ENCODE measurements at places on chromosomes 16 and 17.
A peak's percentile ranks its signal among the peaks of the same experiment; 100 is the strongest.

DNA sequence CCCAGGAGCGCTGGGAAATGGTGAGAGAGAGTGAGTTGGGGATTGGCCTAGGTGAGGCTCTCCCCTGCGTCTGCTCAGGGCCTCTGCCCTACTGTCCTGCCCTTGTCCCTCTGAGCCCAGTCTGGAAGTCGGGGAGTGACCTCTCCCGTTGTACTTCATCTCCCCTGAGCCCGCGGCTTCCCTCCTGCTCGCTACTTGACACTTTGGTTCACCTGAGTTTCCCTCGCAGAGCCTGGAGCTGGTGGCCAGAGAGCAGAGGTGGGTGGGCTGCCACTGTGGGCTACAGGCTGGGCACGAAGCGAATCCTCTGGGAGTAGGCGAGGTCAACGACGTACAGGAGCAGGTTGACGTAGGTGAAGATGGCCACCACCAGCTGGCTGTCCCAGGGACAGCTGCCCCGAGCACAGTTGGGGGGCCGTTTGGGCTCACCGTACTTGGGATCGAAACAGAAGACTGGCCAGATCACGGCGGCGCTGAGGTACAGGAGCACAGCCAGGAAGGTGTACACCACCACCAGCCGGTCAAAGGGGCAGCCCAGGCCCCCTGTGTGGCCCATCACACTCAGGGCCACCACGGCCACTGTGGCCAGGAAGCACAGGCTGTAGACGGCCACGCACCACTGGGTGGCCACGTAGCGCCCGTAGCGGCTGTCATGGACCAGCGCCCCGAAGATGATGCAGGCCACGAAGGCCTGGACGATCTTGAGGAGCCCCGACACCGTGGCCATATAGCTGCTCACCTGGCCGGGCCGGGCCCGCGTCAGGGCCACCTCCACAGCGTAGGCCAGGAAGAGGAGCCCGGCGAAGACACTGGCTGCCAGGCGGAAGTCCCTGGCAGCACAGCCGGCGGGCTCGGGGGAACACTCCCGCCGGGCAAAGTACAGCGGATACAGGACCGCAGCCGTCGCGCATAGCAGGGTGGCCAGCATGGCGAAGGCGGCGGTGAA is 3.7 kb upstream of the PYCR1 start:
- no peak for DNase-seq

DNA sequence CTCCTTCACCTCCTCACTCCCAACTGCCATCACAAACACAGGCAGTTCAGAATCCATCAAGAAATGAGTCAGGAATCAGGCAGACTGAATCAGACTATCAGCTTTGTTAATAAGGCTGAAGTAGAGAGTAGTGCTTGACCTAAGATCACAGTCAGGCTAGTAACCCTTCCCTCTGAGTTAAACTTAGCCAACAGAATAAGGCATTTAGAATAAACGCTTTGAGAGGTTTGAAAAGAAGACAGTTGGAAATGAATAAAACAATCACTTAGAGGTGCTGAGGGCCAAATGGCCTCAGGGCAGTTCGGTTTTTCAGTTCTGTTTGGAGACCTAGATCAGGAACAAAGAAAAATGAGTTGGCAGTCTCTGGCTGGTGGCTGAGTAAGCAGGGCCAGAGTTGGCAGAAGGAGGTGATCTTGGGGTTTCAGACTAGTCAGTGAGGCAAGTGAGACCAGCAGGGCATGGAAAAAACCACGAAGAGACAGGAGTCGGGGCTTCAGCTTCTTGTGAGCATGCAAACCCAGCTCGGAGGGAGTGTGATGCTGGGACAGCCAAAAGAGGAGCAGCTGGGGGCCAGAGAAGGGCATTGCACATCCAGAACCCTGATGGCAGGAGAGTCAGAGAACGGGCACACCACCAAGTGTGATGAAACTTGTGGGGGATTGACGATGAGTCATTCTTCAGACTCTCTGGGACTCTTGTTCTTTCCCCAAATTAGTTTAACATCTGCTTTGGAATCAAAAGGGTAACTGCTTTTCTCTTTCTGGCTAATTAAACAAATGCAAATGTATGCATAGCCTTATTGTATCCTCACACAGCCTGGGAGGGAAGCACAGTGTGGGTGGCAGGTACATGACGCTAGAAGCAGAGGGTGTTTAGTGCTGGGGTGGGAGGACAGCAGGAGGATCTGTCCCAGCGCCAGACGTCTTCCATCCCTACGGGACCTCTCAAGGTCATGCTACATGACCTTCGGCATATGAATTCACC is 54.8 kb downstream of the SPECC1 start:
- DNase-seq: peak; percentile 78

DNA sequence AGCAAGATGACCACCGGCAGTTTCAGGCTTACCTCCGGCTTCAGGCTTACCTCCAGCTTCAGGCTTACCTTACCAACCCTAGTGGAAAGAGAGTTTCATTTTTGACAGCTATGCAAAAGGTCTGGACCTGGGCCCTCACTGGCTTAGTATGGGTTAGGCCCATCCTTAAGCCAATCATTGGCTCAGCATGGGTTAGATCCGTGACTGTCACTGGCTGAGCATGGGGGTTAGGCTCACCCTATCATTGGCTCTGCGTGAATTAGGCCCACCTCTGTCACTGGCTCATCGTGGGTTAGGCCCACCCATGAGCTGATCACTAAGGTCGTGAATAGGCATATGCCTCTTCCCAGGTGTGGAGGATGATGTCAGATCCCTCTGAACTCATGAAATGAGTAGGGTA is 8.1 kb downstream of the NDE1 start:
- DNase-seq: peak; percentile 44

GRCh38 chr16:1812732-1813163 is 13.9 kb downstream of the HAGH start:
- DNase-seq: peak; percentile 35

- no peak for DNase-seq
Observed at GRCh38 chr16:72983728-72984350, 64.1 kb downstream of the ZFHX3 start.

DNA sequence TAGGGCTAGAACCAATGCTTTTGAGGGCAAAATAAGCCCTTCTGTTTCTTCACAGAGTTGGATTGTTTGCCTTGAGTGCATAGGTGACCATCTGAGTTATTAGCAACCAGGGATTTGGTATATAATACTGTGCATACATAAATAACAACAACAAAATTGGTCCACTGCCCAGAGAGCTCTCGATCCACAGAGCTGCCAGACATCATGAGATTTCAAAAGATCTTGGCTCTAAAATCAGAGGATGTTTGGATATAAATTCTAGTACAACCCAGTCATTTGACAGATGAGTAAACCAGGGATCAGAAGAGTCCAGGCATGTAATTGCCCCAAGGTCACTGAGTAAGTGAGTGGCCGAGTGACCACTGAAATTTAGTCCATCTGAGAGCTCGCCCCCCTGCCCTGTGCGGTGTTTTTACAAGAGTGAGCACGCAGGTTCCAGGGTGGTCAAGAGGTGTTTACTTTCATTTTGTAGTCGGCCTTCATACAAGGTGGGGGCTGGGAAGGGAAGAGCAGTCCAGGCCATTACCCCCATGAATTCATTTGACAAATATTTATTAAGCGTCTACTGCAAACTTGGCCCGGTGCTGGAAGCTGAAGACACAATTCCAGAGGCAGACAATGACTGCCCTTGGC is 1.8 kb upstream of the MT2A start:
- no peak for DNase-seq

GRCh38 chr17:35749560-35750412 is 3.3 kb downstream of the GAS2L2 start:
- DNase-seq: no peak
